ENCODE measurements at places on chromosomes 2 and 18.

DNA sequence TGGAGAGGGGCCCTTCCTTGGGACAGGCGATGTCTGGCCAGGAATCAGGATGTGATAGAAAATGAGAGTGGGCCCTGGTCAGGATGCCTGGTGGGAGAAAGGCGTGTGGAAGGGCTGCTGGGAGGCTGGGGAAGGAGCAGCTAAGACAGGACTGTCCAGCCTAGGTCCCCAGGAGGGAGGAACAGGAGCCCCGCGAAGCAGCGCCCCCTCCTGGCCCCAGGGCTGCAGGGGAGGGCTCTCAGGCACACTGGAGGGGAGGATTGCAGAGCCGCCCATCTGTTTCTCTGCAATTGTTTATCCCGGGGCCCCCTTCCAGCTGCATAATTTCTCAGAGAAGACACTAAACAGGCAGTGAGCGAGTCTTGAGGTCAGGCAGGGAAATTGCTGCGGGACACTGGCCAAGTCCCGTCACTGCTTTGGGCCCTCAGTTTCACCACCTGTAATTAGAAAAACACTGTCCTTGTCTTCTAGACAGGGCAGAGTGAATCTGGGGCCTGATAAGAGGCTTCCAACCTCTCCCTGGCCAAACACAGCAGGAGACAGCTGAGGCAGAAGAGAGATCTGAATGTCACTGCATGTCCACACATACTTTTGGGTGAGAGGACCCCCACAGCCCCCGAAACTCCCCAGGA, 3.9 kb upstream of the NPPC start:
- no peak for DNase-seq

DNA sequence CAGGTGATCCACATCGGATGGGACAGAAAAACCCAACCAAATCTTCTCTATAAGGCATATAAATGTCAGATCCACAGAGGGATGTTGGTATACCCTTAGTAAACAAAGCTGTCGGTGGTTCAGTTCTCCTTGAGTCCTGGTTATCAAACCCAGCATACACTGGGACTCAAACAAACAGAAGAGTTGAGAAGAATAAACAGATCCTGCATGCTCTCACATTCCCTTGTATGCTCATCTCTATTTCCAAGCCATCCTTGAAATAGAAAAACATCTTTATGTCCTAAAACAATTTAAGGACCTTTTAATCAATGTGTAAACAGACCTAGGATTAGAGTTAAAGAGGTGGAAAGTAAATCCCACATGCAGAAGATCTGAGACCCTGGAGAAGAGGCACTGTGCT, 19.8 kb upstream of the HK2 start:
- no peak for DNase-seq

DNA sequence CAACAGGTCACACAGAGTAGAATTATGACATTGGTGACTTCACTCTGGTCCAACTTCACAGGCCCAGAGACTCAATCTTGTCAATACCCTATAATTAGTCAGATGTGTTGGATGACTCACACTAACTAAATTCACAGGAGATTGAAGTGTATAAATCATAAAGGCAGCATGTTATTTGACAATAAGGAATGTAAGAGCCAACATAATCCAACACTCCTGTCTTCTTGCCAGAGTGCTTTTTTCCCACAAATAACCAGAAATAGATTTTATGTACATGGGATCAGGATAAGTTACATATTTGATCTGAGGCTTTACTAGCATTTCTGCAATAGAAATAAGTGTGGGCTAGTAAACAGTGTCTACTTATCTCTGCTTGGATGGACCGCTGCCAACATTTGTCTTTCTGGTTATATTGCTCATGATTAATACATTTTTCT, 42.2 kb upstream of the ZSWIM2 start:
- DNase-seq: no peak

- no peak for DNase-seq
Measured at GRCh38 chr2:120511536-120511935, 165.6 kb downstream of the INHBB start.

DNA sequence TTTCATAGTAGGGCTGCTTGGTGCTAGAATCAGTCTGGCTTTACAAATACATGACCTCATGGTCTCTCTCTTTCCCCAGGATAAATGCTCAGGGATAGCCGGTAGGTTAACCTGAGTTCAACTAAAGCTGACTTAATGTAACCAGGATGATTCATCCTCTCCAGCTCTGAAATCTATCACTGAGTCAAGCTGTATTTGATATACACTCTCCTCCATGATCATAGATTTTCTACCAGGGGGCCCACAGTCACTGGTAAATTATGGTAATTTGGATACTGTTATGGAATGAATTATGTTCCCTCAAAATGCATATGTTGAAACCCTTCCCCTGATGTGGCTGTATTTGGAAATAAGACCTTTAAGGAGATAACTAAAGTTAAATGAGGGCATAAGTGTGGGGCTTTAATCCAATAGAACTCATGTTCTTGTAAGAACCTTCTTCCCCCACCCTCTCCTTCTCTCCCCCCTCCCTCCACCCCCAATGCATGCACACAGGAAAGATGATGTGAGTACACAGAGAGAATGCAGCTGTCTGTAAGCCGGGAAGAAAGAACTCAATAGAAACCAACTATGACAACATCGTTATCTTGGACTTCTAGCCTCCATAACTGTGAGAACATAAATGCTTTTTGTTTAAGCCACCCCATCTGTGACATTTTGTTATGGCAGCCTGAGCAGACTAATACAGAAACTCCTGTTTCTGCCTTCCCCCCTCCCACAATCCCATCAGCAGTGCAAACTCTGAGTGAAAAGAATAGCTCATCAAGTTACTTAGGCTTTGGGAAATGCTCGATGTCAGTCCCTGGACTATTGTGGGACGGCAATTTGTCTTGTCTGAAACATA, 134.9 kb upstream of the KYNU start:
- DNase-seq: no peak

DNA sequence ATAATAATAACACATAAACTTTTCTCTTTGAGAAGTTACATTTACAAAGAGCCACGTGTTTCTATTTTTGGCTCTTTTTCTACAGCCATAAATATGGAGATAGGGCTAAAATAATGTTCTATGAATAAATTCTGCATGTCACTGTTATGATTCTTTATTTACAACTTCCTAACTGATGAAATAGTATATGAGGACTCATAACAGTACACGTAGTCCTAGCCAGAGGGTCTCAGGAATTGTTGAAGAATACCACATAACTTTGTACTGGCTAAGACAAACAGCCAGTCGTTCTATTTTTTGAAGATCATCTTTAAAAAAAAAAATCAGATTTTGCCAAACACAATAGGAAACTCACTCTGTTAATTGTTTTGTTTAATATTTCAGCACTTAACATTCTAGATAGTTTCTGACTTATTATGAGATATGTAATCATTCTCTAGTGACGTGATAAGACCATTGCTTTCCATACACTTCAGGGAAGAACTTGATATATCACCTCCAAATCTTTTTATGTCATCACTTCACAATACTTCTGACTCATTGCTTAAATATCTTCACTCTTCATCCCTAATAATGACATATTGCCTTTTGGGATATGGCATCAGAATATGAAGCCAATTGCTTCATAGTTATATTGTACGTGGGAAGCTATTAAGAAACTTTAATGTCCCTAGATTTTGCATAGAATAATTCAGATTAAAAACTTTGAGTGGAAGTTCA, 256.1 kb downstream of the XIRP2 start:
- DNase-seq: no peak

- peak; percentile 18 for DNase-seq
Measured at GRCh38 chr2:217960351-217960750, 42.4 kb downstream of the TNS1 start.

DNA sequence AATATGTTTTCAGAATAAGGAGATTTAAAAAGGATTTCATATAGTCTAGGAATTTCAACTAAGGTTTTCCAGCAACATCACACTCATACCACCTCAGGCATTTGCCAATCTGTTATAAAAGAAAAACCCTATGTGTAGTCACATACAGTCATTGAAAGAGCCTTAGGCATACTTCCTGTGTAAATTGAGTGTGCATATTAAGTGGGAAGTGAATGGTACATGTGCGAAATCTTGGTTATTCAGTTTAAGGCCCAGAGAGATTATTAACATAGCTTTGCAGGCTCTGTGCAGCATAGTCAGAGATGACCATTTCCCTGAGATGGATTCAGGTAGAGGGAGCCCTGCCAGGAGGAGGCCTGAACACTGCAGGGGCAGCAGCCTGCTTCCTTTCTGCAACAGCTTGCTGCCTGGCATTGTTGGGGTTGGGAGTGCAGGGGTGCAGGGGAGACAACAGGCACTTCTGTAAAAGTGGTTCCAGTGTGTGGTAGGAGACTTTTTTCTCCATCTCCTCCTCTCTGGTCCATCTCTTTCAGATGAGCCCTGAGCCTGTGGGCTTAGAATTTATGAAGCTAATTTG, 100.1 kb upstream of the OSR1 start:
- DNase-seq: no peak

DNA sequence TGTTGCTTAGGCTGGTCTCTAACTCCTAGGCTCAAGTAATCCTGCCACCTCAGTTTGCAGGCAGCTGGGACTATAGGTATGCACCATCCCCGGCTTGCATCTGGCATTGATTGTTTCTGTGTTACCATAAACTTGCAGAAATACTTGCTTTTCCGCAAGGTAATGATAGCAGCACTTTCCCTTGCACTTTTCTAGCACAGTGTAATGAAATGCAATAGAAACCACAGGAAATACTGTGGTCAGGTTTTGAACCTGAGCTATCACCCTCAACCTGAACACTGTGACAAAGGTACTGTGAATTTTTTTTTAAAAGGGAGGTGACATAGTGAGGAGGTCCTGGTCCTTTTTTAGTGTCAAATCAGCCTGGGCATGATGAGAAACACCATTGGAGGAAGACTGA, 38.3 kb downstream of the DHRS9 start:
- DNase-seq: no peak

DNA sequence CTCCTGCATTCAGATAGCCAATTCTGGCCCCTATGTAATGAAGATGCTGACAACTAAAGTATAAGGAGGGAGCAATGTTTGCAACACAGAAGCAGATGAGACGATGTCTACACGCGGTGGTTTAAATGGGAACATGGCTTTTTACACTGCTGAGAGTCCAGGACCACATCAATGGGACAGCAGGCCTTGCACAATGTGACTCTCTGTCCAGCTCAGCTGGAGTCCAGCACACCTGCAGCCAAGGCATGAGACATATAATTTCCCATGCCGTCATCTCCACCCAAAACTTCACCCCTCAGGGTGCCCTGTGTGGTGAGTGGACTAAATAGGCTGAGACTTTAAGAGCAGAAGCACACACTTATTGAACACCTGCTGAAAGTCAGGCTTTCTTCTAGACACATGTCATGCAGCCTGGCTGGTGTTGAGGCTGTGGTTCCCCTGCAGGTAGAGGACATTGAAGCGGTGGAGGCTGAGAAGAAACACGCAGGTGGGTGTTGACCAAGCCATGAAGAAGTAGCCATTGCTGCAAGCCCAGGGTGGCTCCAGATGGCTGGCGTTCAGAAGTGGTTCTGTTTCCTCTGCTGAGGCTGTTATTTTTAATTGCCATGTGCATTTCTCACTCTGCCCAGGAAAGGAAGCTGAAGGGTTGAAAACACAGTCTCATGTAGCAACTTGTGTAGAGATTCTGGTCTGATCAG, 345.6 kb downstream of the MYCN start:
- no peak for DNase-seq

DNA sequence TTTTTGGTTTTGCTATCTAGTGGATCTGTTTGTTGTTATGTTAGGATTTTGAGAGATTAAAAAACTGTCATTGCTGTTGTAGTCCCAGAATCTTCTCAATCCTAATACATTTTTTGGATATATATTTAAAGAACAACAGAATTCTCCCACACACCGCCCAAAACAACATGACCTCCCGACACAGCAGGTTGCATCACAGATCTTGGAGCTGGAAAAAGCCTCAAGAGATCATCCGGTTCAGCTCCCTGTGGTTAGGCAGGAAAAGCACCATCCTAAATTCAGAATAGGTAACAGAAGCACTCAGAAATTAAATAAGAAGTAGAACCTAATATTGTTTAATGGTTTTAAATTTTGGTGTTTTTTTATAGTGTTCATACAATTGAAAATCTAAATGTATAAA, 251.4 kb upstream of the STON1 start:
- no peak for DNase-seq

DNA sequence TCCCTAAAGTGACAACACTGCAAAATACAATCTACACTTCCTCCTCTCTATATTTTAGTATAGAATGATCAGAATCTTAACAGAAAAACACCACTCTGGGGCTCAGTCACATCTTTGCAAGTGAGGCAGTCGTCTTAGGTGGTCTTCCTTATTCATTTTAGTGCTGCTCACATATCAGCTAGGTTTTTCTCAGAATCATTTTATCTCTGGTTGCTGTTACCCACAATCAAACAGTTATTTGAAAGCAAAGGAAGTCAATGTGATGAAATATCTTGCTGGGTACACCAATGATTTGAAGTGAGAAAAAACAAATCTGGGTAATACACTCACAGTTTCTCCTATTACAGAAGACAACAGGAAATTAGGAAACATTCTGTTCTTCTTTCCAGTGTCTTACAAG, 275.2 kb downstream of the DSEL start:
- DNase-seq: no peak

DNA sequence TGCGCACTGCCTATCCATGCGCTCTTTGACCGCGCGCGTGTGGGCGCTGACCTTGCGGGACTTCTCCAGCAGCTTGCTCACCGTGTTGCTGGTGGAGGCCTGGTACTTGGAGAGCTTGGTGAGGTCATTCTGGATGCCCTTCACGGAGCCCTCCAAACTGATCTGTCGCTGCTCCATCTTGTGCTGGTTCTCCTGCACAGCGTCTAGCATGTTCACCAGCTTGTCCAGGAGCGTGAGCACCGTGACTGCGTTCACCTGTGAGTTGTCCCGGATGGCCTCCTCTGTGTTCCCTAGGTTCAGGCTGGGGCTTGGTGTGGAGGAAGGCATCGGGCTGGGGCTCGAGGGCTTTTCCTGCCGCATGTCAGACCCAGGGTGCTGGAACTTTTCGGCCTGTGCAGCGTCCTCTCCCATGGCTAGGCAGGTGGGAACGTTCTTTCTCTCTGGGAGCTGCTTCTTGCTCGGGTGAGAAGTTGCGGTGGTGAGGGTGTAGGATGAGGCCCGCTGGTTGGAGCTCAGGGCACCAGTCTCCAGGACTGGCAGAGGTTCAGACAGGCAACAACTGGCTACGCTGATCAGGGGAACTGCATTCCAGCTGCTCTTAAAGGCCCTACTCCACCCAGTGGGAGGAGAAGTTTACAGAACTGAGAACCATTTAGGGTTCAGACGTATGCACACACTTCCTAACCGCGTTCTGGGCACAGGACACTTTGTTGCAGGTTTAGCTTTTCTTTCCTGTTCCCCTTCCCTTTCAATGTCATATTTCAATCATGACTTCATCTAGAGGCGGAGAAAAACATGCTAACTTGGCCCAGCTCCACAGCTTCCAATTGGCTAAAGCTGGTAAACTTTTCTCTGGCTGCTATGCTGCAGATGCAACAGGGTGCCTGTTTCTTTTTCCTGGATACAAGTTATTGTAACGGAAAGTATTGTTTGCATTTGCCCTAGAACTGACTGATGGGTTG, at the start of gene CAVIN2:
Gene CAVIN2, minus strand, starts transcription at position 574 of the 962 bp plus-strand sequence. Its CDS starts 163 bp downstream, at position 411.
- DNase-seq: peak; percentile 62

GRCh38 chr2:218733171-218734021, 22.8 kb downstream of the TTLL4 start:
- DNase-seq: peak; percentile 66
